ENCODE measurements at places on chromosomes 6 and 20.

DNA sequence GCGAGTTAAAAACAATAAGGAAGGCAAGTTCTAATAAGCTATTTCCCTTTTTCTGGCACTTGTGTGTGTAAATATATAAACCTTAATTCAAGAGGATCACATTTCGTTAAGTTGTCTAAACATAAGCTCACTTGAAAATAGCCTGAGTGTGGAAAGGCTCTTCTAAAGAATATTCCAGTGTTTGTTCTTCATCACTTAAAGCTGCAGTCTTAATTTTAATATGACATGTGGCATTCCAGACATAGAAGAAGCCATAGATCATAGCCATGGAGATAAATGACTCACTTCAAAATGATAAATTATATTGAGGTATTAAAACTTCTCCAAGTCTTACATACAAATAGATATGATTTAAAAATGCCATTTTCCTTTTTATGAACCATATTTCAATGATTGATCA is 42.1 kb downstream of the IYD start:
- no peak for DNase-seq

DNA sequence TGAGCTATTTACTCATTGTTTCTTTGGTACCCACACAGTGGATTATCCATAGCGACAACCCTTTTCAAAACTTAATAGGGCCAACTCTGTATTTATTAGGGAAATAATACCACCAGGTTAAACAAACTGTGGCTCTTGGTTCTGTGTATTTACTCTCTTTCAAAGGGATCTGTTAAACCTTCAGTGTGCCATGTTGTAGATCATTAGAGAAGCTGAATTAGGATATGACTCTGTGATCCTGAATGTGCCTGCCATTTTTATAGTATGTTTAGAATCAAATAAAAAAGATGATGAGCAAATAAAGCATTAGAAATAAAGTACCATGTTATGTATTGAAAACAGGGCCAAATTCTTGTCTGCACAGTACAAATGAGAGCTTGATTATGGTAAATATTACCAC is 25.0 kb upstream of the SLC35D3 start:
- no peak for DNase-seq

- DNase-seq, result peak; percentile 13
These were observed 91.0 kb downstream of the NCR2 start for GRCh38 chr6:41426438-41426851.

DNA sequence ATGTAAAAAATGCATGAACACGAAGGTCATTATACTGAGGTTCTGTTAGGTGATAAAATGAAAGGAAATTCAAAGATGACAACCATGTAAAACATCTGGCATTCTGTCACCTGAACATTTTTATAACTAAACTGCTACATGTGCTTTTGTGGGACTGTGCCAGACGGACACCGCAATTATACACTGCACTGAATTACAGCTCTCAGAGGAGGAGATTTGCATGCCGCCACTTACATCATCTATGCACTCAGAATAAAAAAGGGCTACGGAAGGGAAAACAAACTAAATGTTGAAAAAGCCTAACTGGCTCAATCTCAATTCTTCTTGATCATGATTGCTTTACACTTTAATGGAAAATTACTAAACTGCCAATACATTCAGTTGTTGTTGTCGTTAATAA is 614.0 kb upstream of the EYS start:
- DNase-seq, result no peak

- DNase-seq, result no peak
These were observed 94.6 kb upstream of the MAN1A1 start for GRCh38 chr6:119443993-119444641.
